ENCODE measurements at places on chromosomes 13 and 19. TPM values are rescaled to one million over a fixed set of nuclear protein-coding genes. Genes with fewer than 3 reads are reported as not detected.

Gene SMAD9
- 6.8 TPM for total RNA-seq

Gene HCST
- not detected for total RNA-seq

Gene R3HDM4
- total RNA-seq = 40.3 TPM

GRCh38 chr13:88285329-88285728 is 614.2 kb downstream of the SLITRK5 start:
- no peak for DNase-seq

DNA sequence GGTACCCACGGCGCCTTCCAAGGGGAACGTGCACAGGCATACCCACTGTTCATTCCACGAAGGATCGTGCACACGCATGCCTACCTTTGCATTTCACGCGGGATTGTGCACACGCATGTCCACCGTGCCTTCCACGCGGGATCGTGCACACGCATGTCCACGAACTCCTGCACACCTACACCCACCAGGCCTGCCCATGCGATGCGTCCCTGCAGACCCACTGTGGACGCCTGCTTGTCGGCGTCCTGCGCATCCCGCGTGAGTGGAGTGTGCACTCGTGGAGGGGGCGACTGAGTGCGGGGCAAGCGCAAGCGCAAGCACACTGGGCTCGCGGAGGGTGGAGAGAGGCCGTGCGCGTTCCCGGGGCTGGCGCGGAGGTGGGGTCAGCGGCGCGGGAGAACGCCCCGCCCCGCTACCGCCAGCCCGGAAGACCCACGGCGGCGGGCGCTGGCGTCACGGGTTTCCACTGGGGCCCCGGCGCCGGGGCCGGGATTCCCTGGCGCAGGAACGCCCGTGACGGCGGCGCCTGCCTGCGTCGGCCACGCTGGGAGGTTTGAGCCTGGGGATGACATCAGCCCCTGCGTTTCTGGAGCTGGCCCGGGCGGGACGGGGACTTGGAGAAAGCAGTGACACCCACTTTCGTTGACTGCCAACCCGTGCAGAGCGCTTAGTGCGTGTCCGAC is 18.7 kb downstream of the GADD45B start:
- DNase-seq = peak; percentile 38

DNA sequence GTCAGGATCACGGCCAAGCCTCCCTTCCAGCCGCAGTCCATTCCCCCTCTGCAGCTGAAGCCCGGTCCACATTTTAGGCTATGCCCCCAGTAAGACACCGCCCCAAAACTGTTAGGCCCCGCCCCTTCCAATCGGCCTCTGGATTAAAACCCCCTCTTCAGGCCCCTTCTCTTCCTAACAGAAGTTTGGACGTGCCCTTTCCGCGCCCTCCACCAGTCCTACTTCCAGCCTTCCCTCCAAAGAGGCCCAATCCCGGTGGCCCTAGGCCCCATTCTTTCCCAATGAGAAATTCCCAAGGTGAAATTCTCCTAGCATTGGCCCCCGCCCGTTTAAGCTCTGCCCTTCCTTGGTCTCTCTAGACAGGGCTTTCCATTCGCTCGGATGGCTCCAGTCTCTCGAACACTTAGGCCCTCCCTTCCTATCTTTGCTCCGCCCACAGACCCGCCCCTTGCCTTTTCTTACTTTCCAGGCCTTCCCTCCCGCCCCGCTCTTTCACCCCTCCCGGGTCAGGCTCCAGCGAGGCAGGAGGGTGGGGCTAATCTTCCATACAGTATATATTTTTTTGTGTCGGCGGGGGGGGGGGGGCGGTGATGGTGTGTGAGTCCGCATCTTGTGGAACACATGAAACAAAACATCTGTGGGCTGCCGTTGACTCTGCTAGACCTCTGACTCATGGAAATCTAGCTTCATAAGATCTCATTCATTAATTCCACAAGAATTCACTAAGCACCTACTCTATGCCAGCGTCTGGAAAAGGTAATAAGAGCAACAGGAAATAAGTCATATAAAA is 13.6 kb downstream of the LTBP4 start:
- no peak for DNase-seq

DNA sequence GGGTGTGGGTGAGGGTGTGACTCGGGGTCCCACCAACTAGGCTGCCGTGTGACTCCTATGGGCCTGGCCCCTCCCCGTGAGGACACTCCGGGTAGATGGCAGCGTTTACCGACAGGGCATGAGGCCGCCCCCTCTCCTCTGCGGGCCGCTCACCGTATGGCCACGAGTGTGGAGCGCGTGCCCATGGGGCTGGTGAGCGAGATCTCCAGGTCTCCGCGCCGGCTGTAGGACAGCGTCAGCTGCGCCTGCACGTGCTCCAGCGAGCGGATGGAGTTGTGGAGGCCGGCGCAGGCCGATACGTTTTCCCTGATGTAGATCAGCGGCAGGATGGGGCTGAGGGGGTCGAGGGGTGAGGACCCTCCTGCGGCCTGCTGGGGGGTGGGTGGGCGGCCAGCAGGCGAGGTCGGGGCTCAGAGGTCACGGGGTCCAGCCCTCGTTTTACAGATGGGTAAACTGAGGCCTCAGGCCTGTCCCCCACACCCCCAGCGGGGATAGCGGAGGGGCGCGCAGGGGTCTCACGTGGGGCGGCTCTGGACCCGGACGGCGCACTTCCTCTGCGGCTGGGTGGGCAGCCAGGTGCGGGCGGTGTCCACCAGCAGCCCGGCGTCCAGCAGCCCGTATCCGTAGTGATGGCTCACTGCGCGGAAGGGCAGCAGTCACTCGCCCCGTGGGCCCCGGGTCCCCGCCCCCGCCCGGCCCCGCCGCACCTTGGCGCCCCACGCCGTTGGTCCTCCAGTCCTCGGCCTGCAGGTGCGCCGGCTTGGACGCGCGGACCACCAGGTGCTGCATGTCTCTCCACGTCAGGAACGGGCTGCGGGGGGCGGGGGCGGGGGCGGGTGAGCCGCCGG is 4.3 kb upstream of the C19orf25 start:
- DNase-seq = no peak

- DNase-seq = peak; percentile 95
Measured at GRCh38 chr19:48872884-48873475, 759 bp downstream of the PPP1R15A start.

DNA sequence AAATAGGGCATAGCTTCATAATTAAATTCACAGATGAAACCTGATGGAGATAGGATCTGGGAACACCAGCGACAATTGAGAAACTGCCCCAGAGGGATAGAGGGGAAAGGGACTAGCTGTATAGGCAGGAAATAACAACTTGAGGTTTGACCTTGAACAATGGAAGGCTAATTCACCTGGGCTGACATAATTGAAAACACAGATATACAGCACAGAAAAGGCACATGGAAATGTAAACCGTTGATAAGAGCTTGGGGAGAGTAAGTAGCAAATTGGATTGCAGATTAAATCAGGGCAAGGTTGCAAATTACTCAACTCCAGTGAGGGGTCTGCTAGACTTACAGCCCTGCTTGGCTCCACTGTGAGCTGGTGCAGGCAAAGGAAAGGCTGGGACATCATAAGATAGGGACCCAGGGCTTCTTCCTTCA is 246.7 kb downstream of the DLEU7 start:
- no peak for DNase-seq

DNA sequence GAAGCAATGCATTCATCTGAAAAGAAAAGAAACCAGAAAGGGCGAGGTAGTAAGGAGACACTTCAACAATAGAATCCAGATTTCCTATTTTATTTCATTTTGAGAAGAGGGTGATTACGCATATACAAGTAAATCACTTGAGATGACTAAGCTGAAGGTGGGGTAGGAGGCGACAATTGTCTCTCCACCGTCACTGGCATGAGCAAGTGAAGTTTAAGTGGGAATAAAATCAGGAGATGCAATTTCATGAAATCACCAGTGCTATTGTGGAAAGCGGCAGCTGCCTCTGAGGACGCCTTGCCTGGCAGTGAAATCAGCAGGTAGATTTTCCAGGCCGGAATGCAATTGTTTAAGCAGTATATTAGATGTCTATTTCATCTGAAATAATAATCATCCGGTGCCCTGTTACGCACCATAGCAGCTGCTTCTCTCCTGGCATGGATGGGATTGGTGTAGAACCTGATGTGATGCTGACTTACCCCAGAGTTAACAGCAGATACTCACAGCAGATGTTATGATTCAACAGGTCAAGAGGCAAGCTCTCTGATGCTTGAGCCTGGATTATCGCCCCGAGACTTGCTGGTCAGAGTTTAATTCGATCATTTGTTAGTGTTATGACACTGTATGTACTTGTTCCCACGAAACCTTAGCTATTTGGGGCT is 64.3 kb downstream of the RASL11A start:
- peak; percentile 90 for DNase-seq

- DNase-seq = no peak
Measured at GRCh38 chr19:1690699-1691307, 38.4 kb upstream of the TCF3 start.

DNA sequence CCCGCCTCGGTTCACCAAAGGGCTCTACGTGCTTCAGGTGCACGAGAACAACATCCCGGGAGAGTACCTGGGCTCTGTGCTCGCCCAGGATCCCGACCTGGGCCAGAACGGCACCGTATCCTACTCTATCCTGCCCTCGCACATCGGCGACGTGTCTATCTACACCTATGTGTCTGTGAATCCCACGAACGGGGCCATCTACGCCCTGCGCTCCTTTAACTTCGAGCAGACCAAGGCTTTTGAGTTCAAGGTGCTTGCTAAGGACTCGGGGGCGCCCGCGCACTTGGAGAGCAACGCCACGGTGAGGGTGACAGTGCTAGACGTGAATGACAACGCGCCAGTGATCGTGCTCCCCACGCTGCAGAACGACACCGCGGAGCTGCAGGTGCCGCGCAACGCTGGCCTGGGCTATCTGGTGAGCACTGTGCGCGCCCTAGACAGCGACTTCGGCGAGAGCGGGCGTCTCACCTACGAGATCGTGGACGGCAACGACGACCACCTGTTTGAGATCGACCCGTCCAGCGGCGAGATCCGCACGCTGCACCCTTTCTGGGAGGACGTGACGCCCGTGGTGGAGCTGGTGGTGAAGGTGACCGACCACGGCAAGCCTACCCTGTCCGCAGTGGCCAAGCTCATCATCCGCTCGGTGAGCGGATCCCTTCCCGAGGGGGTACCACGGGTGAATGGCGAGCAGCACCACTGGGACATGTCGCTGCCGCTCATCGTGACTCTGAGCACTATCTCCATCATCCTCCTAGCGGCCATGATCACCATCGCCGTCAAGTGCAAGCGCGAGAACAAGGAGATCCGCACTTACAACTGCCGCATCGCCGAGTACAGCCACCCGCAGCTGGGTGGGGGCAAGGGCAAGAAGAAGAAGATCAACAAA is 2.6 kb downstream of the PCDH17 start:
- DNase-seq = no peak

- no peak for DNase-seq
Measured at GRCh38 chr19:45168767-45169351, 8.1 kb upstream of the NKPD1 start.

GRCh38 chr19:29323021-29323430 is 110.1 kb upstream of the UQCRFS1 start:
- no peak for DNase-seq

DNA sequence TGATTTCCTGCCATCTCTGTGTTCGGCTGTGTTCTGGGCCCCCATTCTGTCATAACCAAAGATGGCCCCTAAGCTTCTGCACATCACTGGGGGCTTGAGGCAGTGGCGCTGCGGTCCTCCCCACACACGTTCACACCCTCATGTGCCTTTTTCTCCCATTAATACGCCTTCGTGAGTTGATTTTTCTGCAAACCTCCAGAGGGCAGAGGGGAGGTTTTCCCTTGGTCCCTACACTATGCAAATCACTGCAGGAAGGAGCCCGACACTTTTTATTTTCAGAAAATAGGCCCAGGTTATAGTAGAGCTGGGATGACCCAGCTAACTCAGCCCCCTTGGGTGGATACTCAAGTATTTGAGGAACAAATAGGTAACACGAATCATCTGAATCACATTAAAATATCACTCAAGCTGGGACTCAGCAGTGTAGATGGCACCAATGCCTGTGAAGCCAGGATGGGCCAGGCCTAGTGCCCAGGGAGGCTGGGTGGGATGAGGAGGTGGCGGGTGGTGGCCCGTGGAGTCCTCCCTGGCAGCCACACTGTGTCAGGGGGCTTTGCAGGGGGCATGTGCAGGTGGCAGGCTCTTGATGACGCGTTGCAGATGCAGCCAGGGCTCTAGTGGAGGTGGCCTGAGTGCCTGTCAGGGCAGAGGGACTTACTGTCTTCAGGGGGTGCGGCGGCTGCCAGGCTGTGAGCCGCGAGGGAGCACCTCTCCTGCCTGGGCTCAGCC is 234.3 kb downstream of the TEX29 start:
- no peak for DNase-seq

DNA sequence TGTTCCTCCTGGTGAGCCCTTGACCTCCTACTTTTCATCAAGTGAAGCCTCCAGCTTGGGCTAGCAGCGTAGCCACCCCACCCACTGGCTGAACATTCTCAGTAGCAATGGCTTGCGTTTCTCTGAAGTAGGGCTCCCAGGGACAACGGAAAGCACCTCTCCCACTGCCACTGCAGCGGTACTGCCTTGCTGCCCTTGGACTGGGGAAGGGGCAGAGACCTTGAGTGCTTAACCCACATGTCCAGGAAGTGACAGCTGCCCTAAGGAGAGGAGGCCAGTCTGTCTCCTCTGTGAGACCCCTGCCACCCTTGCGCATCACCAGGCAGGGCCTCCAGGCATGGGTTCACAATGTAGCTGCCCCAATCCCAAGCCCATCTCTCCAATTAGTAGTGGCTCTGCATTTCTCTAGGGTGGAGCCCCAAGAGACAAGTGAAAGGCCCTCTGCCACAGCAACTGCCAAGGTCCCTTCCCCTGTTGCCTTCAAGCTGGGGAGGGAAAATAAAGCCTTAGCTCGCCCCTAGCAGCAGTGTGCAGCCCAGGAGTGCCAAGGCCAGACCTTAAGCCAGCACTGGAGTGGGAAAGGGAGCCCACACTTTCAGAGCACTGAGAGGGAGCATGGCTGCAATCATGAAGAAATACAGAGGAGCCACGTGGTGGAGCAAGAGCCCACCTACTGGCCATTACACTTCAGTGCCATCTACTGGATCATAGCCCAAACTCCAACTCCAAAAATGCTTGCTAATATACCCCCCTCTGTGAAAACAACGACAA is 175.9 kb upstream of the TRPC4 start:
- DNase-seq = peak; percentile 37

DNA sequence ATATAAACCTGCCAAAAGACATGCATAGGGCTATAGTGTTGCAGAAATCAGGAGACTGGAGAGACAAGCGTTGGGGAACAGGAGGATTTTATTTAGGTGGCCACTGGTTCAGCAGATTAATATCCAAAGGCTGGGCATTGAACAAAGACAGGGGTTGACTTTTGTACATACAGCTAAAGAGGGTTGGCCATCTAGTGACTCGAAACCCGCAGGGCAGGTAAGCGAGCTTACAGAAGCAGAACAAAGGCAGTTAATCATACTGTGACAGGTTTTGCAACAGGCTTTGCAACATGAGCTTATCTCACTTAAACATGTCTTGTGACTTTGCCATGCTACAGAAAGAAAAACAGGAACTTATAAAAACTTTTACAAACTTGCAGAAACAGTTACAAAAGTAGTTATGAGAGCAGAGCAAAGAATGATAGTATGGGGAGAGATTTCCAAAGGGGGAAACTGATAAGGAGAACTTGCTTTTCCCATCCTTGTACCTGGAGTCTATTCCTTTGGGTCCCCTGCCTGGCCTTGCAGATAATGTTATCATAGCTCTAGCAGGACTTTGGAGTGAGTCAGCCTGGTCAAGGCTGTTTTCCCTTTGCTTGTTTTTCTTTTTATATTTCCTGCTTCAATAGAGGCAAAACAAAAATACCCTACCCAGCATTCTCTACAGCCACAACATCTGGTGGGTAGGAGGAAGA is 234.2 kb downstream of the PCDH17 start:
- no peak for DNase-seq
